ENCODE measurements at places on chromosomes 13 and 19.

GRCh38 chr19:1942934-1943555 is 2.1 kb downstream of the CSNK1G2 start:
- DNase-seq: no peak

GRCh38 chr13:33496336-33496735 is 210.8 kb upstream of the STARD13 start:
- DNase-seq: no peak

DNA sequence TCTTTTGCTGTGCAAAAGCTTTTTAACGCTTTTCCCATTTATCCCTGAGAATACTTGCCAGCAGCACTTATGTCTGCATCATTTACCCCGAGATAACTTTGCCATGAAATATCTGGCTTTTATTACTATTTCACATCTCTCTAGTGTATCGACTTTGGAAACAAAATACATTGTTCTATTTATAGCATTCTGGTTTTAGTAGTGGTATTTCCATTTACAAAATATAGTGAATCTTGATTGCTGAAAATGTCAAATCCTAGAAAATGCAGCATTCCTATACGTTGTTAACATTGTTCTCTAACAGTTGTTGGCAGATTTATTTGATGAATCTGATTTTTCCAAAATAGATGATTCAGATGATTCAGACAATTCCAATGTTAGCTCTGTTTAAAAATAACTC is 189.3 kb upstream of the SPRY2 start:
- DNase-seq: no peak

DNA sequence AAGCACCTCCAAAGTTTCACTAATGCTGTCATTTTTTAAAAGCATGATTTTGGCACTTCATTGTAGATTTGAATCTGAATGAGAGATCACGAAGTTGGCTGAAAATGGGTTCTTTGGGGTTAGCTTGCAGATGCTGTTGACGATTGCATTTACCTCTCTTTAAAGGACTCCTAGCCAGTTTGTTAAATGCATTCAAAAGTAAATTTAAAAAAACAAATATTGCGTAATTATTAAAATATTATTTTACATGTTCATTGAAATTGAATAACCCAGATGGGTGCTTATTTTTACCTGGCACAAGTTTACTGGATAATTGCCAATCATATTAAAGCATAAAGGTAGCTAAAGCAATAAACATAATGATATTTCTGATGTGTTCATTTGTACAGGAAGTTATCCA is 172.2 kb downstream of the ABCC4 start:
- DNase-seq: no peak

GRCh38 chr19:34085336-34085735 is 87.0 kb upstream of the LSM14A start:
- no peak for DNase-seq

DNA sequence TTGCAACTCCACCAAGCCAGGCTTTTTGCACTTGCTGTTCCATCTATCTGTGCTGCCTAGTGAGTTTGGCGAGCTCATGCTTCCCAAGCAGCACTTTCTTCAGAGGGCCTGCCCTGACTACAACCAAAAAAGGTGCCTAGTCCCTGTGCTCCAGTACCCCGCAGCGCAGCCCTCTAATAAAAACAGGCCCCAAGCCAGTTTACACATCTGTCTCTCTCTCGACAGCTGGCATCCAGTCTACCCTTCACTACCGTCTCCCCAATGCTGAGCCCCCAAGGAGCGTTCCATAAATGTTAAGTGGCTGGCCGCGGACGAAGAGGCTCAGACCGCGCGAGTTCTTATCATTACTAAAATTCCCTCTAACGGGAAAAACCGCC is 512 bp downstream of the MED4 start:
- DNase-seq: no peak

GRCh38 chr13:97139691-97140090 is 82.4 kb upstream of the MBNL2 start:
- DNase-seq: no peak

- no peak for DNase-seq
Observed at GRCh38 chr19:18017275-18018083, 9.5 kb downstream of the ARRDC2 start.

DNA sequence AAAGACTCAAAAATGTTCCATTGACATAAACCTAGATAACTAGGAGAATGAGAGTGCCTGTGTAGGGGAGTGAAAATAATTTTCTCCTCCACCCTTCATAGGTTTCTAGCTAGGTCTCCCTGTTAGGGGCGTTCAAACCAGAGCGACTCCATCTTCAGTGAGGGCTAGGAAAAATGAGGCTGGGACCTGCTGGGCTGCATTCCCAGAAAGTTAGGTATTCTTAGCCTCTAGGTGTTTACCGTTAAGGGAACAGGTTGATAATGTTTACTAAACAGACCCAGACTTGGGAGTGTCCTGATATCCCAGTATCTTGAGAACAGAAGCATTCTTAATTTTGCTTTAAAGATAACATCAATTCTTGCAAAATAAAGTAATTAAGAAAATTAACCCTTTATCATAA is 20.1 kb downstream of the PABPC3 start:
- DNase-seq: no peak

GRCh38 chr19:30881281-30881680 is 468.0 kb downstream of the TSHZ3 start:
- DNase-seq: no peak

- DNase-seq: no peak
Observed at GRCh38 chr19:49856574-49857021, 5.6 kb downstream of the PTOV1 start.

DNA sequence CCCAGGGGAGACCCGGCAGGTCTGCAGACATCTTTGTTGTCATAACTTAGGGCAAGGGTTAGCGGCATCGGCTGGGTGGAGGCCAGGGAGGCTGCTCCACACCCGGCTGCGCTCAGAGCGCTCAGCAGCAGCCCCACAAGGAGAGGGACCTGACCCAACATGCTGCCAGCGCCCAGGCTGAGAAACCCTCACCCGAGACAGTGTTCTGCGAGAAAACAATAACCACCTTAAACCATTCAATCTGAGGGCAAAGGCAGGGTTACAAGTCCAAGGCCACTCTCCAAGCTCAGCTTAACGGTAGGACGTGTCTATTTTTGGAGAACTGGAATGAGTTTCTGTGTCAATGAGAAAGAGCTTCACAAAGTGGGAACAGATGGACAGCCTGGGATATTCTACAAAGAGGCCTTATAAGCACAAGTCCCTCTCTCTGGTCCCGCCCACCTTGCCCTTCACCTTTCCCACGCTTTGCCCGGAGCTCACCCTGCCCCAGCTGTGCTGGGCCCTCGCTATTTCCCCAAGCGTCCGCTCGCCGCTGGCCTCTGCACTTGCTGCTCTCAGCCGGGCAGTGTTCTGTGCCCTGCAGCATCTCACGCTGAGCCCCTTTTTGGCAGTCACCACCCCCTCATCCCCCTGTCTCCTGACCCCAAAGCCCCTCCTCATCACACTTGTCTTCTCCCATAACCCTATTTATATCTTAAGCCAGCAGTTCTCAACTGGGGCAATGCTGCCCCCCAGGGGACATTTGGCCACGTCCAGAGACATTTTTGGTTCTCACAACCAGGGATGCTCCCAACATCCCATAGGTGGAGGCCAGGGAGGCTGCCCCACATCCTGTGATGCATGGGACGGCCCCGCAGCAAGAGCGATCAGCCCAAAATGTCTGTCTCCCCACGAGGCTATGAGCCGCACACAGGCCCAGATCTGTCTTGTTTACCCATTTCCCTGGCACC is 17.6 kb downstream of the PPP1R12C start:
- no peak for DNase-seq

DNA sequence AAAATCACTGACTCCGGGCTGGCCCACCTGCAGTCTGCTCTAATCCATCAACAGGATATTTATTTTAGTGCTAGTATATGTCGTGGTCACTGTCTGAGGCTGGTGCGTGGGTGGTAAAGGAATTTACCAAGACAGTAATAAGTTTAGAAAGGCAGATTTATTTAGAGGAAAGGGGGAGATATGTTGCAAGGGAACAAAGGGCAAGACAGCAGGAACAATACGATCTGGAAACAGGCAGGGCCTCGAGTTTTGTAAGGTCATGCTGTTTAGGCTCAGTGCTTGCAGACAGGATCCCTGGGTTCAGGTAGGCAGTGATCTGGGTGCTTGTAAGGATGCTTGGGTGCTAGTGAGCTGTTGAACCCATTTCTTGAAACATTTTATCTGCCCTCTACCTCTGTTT is 748.2 kb upstream of the SLITRK5 start:
- DNase-seq: no peak

DNA sequence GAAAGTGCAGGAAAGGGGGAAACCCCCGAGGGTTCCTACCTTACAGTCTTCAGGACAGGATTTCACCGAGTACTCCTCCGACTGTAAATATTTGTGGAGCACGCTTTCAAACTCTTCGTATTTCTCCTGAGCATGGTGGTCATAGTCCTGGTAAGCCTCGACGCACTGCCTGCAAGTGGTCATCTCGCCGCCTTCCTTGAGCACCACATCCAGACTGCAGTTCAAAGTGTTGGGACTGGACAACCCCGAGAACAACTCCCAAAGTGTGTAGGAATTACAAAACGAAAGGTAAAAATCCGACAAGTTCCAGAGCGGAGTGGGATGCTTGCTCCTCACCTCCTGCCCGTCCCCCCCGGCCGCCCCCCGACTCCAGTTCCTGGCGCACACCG is 349.7 kb downstream of the LIG4 start:
- DNase-seq: no peak

GRCh38 chr19:44677019-44677811 is 5.9 kb downstream of the CEACAM19 start:
- no peak for DNase-seq

DNA sequence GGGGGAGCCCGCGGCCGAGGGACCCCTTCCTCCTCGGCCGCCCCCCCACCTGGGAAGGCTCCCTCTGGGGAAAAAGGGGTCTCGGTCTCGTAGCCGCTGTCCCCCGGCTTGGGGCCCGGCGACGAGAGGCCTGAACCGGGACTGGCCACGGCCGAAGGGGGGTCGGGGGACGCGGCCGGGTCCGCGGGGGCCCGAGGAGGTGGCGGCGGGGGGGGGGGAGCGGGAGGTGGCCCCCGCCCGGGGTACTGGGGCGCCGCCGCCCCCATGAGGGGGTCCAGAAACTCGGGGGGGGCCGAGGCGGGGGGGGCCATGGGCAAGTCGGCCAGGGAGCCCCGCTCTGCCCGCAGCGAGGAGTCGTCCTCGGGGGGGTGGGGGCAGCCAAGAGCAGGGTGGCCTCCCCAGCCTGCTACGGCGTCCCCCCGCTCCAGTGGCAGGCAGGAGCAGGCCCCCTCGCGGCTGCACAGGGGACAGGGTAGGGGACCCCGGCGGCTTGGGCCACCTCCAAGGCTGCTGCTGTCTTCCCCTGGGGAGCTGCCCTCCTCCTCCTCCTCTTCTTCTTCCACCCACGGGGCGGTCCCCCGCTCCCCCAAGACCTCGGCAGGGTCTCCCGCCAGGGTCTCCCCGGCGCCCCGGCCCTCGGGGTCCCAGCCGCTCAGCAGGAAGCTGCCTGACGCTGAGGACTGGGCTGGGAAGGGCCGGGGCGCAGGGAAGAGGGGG is 12.9 kb downstream of the LMTK3 start:
- DNase-seq: no peak

DNA sequence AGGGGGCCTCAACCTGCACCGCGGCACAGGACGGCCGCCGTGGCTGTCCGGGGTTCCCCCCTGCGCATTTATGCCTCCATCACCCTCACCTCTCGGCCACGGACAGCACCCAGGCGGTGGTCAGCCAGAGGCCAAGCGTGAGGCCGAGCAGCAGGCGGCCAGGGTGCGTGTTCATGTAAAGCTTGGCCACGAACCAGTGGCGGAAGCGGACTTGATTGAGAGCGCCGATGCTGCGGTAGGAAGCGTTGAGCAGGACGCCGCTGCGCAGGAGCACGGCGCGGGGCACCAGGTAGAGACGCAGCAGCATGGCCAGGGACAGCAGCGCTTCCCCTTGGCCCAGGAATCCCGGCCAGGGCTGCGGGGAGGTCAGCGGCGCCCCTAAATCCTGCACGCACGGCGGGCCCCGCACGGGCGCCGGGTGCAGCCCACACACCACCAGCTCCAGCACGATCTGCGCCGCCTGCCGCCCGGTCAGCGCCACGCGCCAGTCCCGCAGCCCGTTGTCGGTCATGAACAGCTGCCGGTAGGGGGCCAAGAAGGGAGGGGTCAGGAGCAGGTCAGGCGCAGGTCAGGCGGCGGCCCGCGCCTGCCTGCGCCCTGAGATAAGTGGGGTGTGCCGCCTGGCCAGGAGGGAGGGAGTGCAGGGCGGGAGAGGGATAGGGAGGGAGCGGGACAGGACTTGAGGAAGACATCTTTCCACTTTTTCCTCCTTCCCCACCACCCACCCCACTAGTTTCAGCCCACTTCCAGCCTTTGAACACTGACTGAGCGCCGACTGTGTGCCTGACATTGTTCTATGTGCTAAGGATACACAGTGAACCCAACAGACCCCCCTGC is 6.5 kb downstream of the KCNN4 start:
- DNase-seq: no peak

DNA sequence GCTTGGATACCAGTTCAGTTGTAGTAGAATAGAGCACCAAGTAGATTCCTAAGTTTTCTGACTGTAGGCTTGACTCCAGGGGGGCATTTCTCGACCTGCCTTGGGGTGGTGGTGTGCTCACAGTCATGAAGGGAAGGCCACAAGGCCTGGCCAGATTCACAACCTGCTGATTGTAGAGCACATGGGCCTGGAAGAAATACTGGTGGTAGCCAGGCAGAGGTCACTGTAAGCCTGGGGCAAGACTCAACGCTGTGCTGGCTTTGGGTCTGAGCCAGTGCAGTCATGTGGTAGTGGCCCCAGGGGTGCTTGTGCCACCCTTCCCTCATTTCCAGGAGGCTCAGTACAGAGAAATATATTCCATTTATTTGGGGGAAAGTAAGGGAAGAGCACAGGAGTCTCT is 832.3 kb upstream of the SLC10A2 start:
- no peak for DNase-seq

DNA sequence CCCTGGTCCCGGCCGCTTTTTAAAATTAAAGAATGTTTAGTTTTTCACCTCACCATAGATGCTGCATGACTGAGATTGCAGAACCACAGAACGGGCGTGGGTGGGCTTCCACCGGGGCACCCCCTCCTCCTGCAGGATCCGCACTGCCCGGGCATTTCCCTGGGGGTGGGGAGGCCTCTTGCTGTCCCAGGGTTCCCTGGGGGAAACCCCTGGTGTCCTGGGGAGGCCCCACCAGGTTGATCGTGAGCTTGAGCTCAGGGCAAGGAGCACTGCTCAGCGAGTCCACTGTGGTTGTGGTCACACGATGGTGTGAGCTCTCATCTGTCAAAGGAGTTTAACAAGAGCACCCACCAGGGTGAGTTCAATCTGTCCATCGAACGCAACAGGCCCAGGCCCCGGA is 11.4 kb upstream of the TCF3 start:
- DNase-seq: no peak

- no peak for DNase-seq
Observed at GRCh38 chr13:111919286-111919685, 147.7 kb upstream of the SOX1 start.

- DNase-seq: no peak
Observed at GRCh38 chr19:18477042-18477779, 39.3 kb upstream of the ISYNA1 start.

GRCh38 chr13:59391696-59392095 is 772.0 kb downstream of the DIAPH3 start:
- DNase-seq: no peak

DNA sequence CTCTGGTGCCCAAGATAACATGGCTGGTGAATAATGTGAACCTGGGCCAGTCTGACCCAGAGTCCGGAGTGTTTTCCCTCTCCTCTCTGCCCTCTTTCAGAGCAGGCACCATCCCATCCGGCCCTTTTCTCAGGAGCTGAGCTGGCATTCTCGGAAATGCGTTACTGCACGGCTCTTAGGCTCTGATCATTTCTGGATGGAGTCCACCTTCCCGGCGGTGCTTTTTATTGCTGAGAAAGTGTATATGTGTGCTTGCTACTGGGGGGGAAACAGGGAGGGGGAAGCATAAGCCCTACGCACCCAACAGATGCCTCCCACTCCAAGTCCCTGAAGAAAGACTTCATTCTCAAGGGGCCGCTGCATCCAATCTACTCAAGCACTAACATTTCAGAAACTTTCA is 6.6 kb downstream of the CACNA1A start:
- no peak for DNase-seq

All from stimulated activated CD8-positive, alpha-beta memory T cell treated with anti-CD3 and anti-CD28 coated beads, Interleukin-7, amount 100 ng/mL, for 1 hour (primary cell).